Activated gamma-delta T cell treated with anti-CD3 and anti-CD28 coated beads, Interleukin-2, amount 50 U/mL, for 16 hours (primary cell): ENCODE measurements at places on chromosomes 5 and 9.

DNA sequence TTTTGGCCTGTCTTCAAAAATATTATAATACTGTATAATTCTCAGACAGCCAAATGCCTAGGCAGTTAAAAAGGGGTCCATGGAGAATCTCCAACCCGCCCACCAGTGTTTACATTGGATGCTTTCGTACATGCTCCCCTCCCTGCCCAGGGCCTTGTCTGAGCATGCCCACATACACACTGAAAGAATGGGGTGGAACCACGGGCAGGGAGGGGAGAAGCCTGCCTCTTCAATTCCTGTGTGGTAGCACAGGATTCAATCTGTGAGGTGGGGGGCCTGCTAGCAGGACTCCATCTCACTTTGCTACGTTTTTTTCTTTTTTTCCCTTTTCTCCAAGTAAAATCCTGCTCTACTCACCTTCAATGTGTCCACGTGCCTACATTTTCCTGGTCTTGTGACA, 314.7 kb upstream of the GRAMD2B start:
- no peak for DNase-seq

GRCh38 chr5:170508660-170509347, 5.0 kb downstream of the KCNIP1 start:
- DNase-seq: no peak

DNA sequence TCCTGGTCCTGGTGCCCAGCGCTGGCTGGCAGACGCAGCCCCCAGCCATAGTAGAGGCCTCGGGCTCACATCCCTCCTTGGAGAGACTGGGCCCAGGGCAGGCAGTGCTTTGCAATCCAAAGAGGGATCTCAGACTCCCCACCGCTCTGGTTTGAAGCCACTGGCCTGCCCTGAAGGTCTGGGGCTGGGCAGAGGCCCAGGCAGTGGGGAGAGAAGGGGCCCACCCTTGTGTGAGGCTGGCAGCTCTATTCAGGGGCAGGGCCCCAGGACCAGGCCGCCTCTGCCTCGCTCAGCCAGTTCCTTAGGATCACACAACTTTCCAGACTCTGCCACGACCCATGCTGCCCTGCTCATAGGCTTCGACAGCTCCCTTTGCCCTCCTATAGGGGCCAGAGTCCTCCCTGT, 10.7 kb upstream of the SEC16A start:
- no peak for DNase-seq

DNA sequence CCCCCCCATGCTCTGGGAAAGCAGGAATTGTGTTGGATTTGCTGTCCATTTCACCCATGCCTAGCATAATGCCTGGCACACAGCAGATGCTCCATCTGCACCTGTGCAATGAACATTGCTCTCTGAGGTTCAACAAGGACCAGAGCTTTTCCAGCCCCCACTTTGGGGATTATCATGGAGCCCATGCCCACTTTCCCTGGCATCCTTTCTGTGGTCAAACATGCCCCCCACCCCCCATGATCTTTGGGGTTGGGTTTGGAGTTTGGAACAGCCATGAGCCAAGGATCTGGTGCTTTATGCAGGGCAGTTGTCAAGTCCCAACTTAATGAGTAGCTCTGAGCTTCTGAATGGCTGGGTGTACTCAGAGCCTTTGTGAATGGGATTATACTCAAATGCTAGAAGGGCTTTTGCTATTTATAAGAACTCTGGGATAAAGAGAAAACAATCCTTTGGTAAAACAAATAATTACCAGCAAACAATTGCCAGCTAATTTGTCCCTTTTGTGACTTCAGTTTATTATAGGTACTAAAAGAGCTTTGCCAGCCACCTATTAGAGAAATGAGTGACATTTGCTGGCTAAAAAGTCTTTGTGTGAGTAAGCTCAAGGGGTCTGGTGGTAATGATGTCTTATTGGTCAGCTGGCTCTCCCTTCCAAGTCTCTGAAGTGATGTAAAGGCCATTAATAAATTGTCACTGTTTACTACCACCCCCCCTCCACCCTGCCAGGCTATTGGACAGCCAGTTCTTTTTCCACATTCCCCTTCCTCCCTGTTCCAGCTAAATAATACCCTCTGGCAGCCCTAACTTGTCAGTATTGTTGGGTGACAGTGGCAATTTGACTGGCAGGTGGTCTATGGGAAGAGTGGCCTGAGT, 182.3 kb downstream of the MACROH2A1 start:
- DNase-seq: no peak

DNA sequence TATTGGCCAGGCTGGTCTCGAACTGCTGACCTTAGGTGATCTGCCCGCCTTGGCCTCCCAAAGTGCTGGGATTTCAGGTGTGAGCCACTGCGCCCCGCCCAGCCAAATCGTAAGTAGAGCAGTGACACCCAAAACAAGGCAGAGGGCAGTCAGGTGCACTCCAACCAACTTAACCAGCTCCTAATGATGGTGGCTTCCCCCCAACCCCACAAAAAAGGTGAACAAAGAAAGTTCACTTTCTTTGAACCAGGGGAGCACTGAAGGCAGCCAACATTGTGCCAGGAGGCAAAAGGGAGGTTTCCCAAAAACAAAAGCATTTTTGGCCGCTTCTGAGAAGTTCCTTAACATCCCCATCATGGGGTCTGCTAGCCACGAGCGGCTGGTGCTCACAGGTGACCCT, 9.6 kb downstream of the GMCL2 start:
- no peak for DNase-seq

GRCh38 chr9:125536167-125536772, 170.7 kb downstream of the MAPKAP1 start:
- no peak for DNase-seq

DNA sequence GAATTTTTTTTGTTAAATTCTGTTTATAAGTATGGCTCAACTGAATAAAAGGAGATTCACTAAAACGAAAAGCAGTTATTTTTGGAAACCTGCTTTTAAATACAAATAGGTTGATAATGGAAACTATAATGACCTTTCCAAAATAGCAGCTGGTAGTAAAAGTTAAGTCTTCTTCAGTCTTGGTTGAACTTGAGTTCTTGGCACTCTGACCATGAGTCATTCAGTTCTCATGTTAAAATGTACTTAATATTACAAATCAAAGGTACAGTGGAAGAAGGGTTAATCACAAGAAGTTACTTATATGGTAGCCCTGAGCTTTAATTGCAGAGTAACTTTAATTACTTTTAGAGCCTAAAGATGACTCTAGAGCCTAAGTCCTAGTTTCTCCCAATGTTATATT, 62.1 kb downstream of the KLF9 start:
- DNase-seq: no peak

DNA sequence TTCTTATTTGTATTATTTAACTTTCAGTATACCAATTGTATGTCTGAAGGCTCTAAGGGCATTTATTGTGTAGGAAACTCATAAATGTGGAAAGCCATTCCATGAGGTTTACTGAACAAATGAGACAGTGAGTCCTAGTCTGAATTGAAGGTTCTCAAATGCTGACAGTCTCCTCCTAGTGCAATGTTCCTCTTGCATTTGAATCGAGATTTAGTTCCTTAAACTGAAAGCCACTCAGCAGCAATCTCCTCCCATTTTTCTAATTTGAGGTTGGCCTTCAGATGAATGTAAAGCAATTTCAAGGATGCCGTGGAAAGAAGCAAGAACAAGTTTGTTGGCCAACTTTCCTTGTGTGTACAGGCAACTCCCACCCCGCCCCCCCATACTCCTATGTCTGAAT, 493.2 kb upstream of the KLF4 start:
- DNase-seq: no peak

GRCh38 chr9:113636165-113636564, 172.6 kb downstream of the RGS3 start:
- no peak for DNase-seq

GRCh38 chr9:132731230-132731629, 61.0 kb downstream of the GTF3C4 start:
- no peak for DNase-seq

DNA sequence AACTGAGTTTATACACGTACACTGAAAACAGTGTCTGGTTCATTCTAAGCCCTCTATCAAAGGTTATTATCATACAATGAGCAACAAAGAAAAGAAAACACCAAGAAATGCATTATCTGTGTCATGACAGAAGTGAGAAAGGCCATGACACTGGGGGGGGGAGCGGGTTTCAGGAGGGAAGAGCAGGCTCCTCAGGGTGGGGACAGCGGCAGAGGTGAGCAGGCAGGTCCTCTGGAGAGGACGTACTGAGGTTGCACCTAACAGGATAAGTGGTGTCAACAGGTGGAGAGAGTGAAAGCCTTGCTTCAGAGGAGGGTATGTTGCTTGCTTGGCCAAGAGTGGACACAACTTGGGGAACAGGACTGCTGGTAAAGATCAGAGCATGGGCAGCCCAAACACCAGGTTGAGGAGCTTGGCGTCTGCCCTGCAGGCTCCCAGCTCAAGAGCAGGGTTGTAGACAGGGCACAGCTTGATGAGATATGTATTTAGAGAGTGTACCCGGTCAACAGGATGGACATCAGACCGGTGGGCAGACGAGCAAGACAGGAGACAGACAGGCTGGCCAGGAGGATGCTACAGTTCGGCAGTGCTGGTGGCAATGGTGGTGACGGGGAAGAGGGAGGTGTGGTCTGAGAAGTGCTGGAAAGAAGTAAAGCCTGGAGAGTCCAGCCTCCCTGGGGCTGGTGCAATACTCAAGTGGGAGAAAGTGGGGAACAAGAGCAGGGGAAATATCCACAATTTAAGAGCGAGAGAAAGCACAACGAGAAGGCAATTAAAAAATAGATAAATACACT, 10.3 kb downstream of the WHRN start:
- DNase-seq: no peak

GRCh38 chr9:105355781-105356180, 92.1 kb upstream of the FSD1L start:
- DNase-seq: no peak

GRCh38 chr5:157046041-157046440, 12.9 kb downstream of the HAVCR1 start:
- no peak for DNase-seq

DNA sequence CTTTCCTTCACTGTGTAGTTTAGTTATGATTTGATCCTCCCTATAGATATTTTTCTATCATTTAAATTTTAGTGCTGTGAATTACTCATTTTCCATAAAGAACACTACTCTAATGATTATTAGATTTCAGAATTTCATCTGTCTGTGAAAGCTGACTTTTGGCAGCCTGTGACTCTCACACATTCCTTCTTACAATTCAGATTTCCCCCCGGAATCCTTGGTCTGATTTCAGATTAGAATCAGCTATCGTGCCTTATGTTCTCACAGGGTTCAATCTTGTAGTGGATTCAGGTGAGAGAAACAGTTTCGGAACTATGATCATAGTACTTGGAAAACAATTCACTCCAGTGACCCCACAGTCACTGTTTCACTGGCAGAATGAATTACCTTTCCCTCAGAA, 26.2 kb downstream of the ZNF474 start:
- DNase-seq: no peak

- DNase-seq: no peak
Measured at GRCh38 chr9:742104-742503, 99.4 kb upstream of the DMRT1 start.

- DNase-seq: no peak
Measured at GRCh38 chr5:148978370-148979082, 84.3 kb downstream of the SH3TC2 start.

DNA sequence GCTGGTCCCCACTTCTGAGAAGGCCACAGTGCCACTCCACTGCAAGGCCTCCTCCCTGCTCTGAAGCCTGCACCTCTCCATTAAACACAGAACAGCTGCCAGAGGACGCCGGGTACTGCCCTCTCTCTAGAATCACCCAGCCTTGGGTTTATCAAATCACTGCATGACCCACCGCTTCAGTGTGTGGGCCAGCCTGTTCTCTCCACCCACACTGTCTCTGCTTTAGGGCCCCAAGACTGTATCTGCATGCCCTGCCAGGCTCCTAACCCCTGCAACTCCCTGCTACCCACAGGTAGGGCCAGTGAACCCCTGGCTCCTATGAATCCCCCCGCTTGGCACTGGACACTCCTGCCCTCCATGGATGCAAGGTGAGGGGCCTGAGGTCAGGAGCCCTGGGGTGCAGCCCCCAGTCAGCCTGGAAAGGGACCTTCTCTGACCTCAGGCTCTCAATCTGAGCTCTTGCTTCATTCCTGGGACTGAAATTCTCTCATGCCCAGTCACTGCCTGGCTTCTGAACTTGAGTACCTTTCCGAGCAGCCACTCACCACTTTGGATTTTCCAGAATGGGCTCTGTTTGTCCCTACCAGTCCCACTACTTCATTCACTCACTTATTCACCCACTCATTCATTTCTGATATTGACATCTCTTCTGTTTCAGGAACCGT, 206.3 kb downstream of the GABBR2 start:
- DNase-seq: no peak

DNA sequence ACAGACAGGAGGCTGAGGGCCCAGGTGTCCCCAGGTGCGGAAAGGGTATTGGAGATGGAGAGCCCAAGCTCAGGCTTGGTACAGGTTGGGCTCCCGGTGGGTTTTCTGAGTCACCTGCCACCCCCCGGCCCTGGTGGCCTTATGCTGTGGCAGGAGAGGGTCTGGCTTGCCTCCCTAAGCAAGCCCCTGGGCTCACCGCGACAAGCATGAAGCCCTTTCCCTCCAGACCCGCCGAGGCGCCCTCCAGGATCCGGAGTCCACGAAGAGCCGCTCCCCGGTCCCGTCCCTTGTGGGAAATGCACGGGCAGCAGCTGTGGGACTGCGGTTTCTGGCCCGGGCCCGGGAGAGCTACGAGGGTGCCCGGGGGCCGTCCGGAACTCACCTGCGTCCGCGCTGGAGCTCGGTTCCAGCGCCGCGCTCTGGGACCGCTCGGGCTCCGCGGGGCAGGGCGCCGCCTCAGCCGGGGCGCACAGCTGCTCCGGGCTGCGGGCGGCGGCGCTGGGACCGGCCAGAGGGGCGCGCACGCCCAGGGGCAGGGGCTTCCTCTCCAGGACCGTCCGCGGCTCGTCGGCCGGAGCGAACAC, 757 bp downstream of the SAPCD2 start:
- no peak for DNase-seq

GRCh38 chr5:168706655-168707069, 127.5 kb upstream of the PANK3 start:
- DNase-seq: no peak

DNA sequence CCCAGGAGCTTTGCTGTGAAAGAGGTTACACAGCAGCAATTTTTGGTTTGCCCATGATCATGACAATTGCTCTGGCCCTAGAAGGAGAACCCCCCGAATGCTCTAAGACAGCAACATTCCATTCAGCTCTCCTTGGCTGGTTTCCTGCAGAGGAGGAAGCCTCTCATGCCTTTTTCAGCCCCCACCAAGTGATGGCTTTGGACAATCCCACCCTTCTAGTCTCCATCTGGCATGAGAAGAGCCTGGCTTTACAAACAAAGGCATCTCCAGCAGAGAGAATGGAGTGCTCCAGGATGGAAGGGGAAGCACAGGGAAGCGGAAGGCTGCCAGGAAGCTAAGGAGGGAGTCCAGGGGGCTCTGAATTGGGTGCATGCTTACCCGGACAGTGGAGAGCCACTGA, 98.4 kb downstream of the CRB2 start:
- DNase-seq: no peak
